ENCODE measurements at places on chromosomes 6 and 20.
A peak's percentile ranks its signal among the peaks of the same experiment; 100 is the strongest.

- DNase-seq, result no peak
Measured at GRCh38 chr20:33687370-33687915, 1.3 kb upstream of the E2F1 start.

DNA sequence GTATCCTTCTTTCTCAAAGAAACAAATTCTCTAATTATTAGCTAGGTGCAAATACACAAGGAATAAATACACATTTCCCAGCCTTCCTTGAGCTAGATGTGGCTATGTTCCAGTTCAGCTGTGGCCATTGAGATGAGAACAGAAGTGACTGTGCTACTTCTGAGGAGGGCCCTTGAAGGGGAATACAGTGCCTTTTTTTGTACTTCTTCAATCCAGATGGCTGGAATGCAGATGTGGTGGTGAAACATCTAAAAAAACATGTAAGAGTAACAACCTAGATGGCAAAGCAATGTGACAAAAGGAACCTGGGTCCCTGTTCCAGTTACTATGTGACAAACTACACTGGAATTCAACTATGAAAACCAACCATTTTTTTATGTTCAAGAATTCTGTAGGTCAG is 115.4 kb upstream of the DST start:
- no peak for DNase-seq

- no peak for DNase-seq
Measured at GRCh38 chr6:117917176-117917575, 10.1 kb downstream of the SLC35F1 start.

GRCh38 chr20:31720486-31721407 is 1.9 kb downstream of the BCL2L1 start:
- DNase-seq, result no peak

- DNase-seq, result no peak
Measured at GRCh38 chr6:35094183-35094582, 47.0 kb downstream of the TCP11 start.

DNA sequence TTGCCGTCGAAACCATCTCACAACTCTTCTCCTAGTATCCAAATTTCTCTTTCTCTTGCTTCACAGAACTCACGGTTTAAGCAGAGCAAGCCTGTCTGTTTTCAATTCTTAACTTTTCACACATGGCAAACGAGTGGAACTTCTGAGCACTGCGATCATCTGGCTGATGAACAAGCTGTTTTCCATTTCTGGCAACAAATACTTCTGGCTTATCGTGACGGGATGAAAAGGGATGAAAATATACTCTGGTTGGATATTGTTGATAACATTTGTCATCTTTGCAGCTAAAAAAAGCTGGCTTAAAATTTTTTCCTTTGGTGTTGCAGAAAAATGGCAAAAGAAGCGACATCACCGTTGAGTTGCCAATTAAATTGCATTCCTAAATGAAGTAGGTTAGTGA is 515.2 kb upstream of the JARID2 start:
- DNase-seq, result no peak

DNA sequence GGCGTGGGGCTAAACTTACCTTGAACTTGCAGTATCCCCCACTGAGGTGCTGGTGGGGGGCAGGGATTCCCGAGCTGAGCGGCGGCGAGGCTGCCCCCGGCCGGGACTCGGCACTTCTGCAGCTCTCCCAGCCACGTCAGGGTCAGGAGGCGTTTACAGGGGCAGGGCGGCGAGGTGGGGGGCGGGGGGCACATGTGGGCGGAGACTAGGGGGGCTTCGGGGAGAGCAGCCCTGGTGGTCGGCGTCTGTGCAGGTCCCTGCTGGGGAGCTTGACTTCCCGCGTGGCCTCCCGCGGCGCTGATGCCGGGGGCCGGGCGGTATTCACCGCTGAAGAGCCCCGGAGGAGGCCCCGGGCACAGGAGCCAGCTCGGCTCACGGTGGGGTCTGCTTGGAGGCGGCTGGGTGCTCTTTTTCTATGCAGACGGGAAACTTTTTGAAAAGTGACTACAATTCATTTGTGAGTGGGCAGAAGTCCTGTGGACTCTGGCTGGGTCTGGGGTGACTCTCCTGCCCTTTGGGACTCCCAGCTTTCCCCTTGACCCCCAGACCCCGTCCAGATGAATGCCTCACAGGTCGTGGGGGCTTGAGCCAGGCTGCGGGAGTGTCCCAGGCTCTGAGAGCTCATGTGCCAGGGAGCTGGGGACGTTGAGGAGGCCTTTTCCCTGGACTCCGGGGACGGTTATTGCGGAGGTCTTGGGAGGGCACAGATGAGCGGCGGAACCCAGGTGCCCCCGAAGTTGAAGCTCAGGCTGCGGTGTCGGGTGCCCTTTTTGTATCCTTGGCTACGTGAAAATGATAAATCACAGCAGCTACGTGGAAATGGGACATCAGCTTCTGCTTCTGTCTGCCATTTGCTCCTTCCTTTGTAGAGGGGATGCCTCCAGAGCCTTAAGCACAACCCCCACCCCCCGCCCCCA is 75.9 kb upstream of the GATA5 start:
- no peak for DNase-seq

DNA sequence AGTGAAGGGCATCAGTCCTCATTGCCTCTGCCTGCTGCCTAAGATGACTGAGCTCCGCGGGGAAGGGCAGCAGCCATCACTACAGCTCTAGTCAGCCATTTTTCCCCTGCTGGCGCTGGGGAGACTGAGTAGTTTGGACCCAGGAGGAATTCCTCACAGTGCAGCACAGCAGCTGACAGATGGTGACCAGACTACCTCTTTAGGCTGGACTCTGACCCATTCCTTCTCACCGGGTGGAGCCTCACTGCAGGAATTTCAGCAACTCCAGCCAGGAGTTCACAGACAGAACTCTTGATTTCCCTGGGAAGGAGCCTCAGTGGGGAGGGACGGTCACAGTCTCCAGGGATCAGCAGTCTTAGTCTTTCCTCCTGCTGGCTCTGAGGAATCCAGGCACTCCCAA is 492.0 kb upstream of the MMS22L start:
- DNase-seq, result no peak

DNA sequence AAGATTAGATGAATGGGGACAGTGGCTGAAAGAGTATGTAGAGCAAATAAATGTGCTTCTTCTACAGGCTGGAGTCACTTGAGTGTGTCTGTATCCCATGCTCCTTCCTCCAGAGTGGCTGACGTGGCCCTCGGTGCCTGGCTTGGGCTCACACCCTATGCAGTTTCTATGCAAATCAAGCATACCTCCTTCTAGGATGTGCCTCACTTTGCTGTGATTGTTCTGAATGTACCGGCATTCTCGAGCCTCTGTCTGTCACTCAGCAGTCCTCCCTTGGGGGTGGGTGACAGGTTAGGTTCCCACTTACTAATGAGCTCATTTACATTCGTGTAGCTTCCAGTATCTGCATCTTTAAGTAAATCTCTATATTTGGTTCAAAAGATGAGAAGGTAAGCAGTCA is 55.1 kb upstream of the HDDC2 start:
- DNase-seq, result no peak

GRCh38 chr20:33653900-33654596 is 8.1 kb upstream of the C20orf144 start:
- DNase-seq, result no peak

DNA sequence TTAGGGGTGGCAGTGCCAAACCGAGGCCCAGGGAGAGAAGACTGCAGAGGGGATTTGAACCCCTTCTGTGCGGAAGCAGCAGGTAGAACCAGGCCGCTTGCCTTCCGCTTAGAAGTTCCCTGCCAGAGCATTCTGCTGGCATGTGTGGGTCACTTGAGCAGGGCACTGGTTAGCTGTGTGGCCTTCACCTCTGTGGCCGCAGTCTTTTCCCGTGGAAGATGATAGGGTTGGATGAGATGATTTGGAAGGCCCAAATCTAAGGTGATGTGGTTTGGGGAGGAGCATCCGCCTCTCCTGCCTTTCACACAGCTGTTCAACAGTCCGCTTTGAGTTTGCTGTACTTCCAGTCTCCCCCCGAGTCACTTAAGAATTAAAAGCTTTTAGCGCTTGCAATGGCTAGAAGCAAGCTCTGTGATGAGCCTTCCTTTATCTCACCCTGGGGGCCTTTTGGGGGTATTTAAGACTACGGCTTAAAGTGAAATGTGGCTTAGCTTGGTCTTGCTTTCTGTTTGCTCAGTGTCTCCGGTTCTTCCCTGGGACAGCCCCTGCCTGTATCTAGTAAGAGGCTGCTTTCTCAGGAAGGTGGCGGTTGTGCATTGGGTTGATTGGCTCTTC is 743 bp downstream of the CMTR1 start:
- peak; percentile 50 for DNase-seq

GRCh38 chr20:41526327-41526726 is 91.8 kb downstream of the CHD6 start:
- no peak for DNase-seq
